Bronchial smooth muscle cell (primary cell): ENCODE measurements at places on chromosomes 7 and 10. TPM values are rescaled to one million over a fixed set of nuclear protein-coding genes. Genes with fewer than 3 reads are reported as not detected.

The AGR2 gene
- not detected in 2 replicates for total RNA-seq

The CCT6A gene
- total RNA-seq = 178 and 183 TPM in 2 replicates

The BAZ1B gene
- total RNA-seq = 39.0 and 44.4 TPM in 2 replicates

The RELN gene
- total RNA-seq = 0.63 and 9.4 TPM in 2 replicates

The HECW1 gene
- under 0.01 and 0.79 TPM in 2 replicates for total RNA-seq

The TRIM50 gene
- total RNA-seq = not detected in 2 replicates

The LCOR gene
- total RNA-seq = 5.3 and 8.4 TPM in 2 replicates

The ADK gene
- 12.5 and 25.4 TPM in 2 replicates for total RNA-seq

The ADD3 gene
- total RNA-seq = 207 and 529 TPM in 2 replicates

The CYTH3 gene
- 15.4 and 22.7 TPM in 2 replicates for total RNA-seq
